ENCODE measurements at places on chromosomes 4 and X. TPM values are rescaled to one million over a fixed set of nuclear protein-coding genes. Genes with fewer than 3 reads are reported as not detected.

The ADH7 gene
- total RNA-seq: not detected

The USP9X gene
- 51.8 TPM for total RNA-seq

The SUPT20HL2 gene
- not detected for total RNA-seq

The TRPC5OS gene
- total RNA-seq: not detected

The TMSB15A gene
- total RNA-seq: 44.2 TPM

The SHROOM2 gene
- 4.3 TPM for total RNA-seq

The AREG gene
- total RNA-seq: 0.25 TPM

The FGFBP2 gene
- not detected for total RNA-seq

The GNRHR gene
- not detected for total RNA-seq

DNA sequence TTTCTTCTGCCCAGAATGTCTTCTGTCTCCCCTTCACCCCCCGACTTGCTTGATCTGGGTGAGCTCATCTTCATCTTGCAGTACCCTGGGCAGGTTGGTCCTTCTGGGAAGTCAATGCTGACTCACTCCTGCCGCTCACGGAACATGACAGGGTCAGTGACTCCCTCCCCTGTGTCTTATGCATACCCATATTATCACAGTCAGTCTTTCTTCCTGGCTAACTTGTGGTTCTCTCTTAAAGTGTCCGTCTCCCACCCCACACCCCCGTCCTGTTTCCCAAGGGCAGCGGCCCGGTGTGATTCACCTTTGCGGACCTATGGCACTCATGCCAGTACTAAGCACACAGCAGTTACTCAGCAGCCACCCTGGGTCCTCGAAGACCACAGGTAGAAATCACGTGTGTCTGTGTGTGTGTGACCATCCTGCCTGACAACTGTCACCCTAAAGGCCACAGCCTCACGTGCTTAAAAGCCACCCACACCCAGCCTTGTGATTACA is 17.7 kb downstream of the IQSEC2 start:
- DNase-seq: peak; percentile 49

GRCh38 chrX:39627257-39627656 is 470.5 kb downstream of the BCOR start:
- DNase-seq: no peak

- no peak for DNase-seq
These were observed 50.1 kb downstream of the RASGEF1B start for GRCh38 chr4:81421346-81422218.

- no peak for DNase-seq
These were observed 22.6 kb upstream of the GNRHR start for GRCh38 chr4:67776746-67777145.

DNA sequence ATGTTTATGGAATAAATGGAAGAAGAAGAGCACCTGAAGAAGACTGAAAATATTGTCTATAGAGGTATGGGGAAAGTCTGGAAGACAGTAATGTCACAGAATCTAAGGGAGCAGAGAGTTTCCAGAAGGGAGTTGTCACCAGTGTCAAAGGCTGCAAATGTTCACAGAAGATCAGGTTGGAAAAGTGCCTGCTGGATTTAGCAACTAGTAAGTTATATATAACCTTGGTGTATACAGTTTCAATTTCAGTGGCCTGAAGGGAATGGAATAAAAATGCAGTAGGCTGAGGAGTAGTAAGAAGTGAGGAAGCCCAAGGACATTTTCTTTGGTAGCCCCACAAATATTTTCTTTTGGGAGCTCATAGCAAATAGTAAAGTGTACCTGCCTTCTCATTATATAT is 107.2 kb downstream of the SATL1 start:
- DNase-seq: no peak

GRCh38 chrX:14026121-14026520 is 3.6 kb downstream of the GEMIN8 start:
- DNase-seq: no peak

DNA sequence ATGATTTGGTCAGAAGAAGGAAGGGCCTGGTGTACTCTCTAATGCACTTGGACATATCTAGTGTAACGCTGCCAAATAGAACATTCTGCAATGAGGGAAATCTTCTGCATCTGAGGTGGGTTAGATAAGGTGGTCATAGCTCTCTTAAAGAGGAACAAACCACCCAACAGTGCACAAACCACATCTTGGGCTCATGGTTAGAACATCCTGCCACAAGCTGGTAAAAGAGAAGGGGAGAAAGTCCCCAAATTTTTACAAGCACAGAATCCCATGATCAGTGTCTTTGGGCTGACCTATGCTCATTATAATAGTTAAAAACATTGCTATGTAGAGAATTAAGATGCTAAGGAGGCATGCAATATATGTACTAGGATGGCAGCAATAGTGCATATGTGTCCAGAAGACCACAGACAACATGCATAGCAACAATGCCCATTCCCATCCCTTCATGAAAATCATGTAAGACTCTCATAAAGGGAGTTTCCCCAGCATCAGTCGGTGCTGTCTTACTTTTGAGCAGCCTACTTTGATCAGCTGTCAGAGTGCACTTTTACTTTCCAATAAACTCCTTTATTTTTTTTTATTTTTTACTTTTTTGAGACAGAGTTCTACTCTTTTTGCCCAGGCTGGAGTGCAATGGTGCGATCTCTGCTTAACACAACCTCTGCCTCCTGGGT is 99.7 kb upstream of the SLC7A11 start:
- no peak for DNase-seq

DNA sequence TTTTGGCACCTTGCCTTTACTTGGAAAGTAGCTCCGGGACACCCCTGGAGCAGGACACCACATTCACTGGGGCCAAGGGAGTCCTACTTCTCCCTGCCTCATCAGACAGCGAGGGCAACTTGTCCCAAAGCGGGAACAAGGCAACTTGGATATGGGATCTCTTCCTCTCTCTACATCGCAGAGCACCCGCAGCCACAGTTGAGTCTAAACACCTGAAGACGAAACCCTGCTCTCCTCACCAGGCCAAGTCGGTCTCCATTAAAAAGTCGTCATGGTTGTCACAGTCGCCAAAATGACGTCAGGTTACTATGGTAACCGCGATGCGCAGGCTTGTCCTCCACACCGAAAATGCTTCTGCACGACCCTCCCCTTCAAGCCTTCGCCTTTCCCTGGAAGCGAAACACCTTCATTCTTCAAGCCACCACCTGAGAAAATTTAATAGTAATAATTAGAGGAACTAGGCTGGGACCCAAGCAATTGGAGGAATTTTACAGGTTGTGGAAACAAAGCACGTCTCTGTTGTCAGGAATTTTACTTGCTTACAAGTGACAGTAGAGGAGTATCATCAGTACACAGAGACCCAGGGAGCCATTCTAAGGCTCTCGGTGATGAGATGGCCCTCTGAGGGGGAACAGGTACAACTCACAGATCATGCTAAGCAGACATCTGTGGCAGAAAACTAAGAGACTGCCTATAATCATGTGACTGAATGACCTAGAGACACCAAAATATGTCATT is 30.5 kb upstream of the TCEAL4 start:
- DNase-seq: no peak

- DNase-seq: no peak
These were observed 121.6 kb downstream of the RASL11B start for GRCh38 chr4:52983563-52984303.

- no peak for DNase-seq
These were observed 142.7 kb downstream of the CPEB2 start for GRCh38 chr4:15144967-15145295.

GRCh38 chrX:108203540-108203939 is 112.0 kb downstream of the ATG4A start:
- DNase-seq: no peak

DNA sequence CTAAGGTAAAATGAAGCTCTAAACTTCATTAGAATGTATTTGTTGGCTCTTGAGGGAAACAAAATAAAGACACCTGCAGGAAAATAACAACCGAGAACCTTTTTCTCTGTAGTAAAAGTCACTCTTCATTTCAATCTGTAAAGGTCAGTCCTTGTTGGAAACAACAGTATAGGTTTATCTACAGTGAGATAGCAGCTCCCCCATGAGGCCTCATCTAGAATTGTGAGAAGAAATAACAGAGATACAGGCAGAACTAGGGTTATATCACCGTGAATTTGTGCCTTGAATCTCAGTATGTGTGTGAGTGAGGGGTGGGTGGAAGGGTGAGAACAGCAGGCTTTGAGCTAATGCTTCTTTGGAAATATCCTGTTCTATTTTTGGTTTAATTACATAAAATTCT is 107.8 kb upstream of the FMR1 start:
- DNase-seq: no peak

GRCh38 chr4:6125103-6125651 is 75.2 kb downstream of the JAKMIP1 start:
- DNase-seq: no peak

GRCh38 chrX:42602136-42602535 is 175.8 kb downstream of the PPP1R2C start:
- DNase-seq: no peak

DNA sequence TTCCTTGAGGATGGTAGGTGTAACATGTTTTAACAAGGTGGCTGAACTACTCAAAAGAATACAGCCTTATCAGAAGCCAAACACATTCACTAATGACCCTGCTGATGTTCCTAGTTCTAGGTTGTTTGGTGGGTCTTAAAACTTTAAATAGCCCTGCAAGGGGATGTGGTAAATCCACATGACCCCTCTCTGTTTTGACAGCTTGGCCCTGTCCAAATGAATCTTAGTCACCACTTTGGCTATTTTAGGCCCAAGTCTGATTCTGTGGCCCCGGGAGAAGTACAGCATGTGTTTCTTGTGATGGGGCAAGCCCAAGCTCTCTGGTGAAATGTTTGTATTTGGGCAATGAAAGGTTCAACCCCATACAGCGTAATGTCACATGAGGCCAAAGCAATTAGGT is 54.5 kb upstream of the GPR34 start:
- DNase-seq: no peak

- DNase-seq: no peak
These were observed 36.6 kb downstream of the RASSF6 start for GRCh38 chr4:73583666-73584065.

DNA sequence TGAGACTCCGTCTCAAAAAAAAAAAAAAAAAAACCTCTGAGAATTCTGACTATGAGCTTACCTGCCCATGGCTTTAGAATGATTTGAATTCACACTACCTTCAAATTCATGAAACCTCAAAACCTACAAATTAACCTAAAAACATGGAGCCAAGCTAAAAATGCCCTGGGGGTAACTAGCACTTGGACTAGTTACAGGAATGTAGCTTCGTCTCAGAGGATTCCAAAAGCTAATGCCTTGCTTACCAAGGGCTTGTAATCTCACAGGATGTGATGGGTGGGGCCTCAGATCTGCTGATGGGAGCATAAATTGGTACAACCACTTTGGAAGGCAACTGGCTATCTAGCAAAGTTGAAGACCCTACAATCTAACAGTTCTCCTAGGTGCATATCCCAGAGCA is 79.4 kb upstream of the SPRY1 start:
- no peak for DNase-seq

DNA sequence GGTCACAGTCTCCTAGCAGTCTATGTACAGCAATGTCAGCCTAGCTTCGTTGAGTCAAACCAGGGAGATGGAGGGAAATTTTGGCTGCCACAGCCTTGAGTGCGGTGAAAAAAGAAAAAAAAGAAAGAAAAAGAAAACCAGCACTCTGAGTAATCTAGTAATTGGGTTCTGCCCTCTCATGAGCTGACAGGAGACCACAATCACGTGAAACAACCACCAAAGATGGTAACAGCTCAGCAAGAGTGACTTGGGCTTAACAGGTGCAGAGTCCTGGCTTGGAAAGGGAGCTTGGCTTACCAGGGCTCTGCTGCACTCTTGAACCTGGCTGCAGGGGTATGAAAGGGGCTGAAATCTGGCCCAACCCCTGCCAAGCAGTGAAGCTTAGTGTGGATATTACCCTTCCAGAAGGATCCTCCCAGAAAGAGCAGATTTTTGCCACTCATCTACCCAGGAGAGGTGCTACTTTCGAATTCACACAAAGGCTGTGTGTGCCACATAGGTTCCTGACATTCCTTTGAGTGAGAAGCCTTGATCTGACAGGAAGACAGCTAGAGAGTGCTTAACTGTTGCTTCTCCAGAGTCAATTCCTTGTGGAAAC is 350.3 kb downstream of the PTTG2 start:
- DNase-seq: no peak

- DNase-seq: no peak
These were observed 1040.7 kb upstream of the INTU start for GRCh38 chr4:126592088-126592487.

DNA sequence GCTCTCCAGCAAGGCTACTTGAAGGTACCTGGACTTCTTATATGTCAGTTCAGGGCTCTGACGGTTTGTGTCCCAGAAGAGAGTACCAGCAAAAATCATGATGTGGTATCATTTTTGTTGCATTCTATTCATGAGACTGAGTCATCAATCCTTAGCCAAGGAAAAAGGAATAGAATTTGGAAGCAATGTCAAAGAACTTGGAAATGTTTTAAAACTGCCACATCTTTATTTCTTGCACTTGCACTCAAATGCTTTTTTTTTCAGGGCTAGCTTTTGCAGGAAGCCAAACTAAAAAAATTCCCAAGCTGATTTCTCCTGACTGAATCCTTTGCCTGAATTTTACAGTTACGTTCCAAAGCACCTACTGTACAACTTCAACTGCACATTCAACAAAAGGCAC is 112.4 kb downstream of the NPFFR2 start:
- DNase-seq: no peak
